ENCODE measurements at places on chromosomes 3 and 15. TPM values are rescaled to one million over a fixed set of nuclear protein-coding genes. Genes with fewer than 3 reads are reported as not detected.

The ADPRH gene
- total RNA-seq, result 4.0 TPM

- H3K27ac ChIP-seq, result no peak overlapping the region
- no peak overlapping the region for H3K4me3 ChIP-seq
- no peak for DNase-seq
- no peaks in the 10 kb centered on the region for H3K4me1 ChIP-seq
- no peaks in the 10 kb centered on the region for H3K36me3 ChIP-seq
These were observed 391.4 kb downstream of the KCNH8 start for GRCh38 chr3:19539518-19540392.

The LRRC2 gene
- 4.1 TPM for total RNA-seq

DNA sequence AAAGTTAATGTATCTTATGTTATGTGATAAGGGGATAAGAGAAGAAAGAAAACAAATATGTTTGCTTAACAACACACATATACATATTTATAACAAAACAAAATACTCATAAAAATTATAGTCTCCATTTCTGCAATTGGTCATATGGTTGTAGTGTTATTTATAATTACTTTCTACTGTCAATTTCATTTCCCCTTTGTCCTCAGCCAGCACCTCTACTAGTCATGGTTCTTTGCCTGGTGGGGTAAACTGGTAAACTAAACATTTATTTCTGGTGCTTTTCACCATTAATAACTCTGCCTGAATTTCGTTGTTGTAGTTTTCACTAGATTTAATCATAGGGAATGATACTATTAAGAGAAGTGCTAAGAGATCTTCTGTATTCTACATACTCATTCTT lies 88.0 kb upstream of the ALCAM start:
- H3K4me3 ChIP-seq, result no peak overlapping the region
- no peak overlapping the region for H3K27ac ChIP-seq
- no peaks in the 10 kb centered on the region for H3K36me3 ChIP-seq
- no peak for DNase-seq

The KBTBD13 gene
- 1.6 TPM for total RNA-seq

DNA sequence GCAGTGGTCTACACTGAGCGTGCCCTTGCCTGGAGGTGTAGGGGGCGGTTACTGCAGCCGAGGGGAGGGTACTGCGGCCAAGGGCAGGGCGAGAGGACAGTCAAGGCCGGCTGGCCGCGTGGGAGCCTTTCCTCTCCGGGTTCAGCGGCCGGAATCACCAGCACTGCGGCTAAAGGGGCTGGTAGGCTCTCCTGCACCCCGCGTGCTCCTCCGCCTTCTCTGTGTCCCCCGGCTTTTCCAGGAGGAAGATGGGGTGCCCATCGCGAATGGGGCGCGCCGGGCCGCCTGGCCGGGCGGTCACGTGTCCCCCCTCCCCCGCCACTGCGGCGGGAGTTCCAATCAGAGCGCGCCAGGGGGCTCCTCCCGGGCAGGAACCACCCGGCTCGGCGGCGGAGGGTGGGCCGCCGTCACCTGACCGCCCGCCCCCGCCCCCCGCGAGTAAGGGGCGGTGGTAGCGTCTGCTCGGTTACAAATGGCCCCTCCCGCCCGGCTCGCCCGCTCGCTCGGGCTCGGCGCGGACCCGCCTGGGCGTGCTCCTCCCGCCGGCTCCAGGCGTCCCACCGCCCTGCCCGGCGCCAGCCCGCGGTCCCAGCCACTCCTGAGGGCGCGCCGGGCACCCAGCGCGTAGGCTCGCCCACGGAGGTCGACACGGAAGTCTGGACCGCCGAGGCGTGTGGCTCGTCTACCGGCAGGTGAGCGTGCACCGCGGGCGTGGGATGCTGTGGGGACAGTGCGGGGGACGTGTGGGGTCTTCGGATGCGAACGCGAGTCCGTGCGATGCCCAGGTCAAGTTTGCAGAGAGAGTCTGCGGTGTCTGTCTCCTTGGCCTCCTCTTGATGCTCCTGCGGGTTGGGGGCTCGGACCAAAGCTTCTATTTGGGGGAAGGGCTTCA lies 242.6 kb upstream of the TOPAZ1 start:
- H3K27me3 ChIP-seq, result peaks cover 69% of the 10 kb centered on the region
- no peak overlapping the region for H3K27ac ChIP-seq
- peak; percentile 35 for DNase-seq
- no peaks in the 10 kb centered on the region for H3K36me3 ChIP-seq

DNA sequence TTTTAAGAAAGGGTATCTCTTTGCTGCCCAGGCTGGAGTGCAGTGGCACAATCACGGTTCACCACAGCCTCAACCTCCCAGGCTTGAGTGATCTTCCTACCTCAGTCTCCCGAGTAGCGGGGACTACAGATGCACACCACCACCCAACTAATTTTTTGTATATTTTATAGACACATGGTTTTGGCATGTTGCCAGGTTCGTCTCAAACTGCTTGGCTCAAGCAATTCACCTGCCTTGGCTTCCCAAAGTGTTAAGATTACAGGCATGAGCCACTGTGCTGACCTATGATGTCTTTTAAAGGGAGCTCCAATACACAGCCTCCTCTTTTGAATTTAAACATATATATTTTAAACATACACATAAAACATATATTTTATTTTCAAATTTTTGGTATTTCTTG lies 60.9 kb downstream of the SLC9C1 start:
- no peaks in the 10 kb centered on the region for H3K27me3 ChIP-seq
- DNase-seq, result no peak
- no peak overlapping the region for H3K27ac ChIP-seq
- H3K4me1 ChIP-seq, result no peaks in the 10 kb centered on the region

The LMAN1L gene
- 0.04 TPM for total RNA-seq

The CALML4 gene
- 11.3 TPM for total RNA-seq

The GOLGA8K gene
- 0.75 TPM for total RNA-seq

The HCLS1 gene
- 4.1 TPM for total RNA-seq

The AQP9 gene
- total RNA-seq, result 0.09 TPM

DNA sequence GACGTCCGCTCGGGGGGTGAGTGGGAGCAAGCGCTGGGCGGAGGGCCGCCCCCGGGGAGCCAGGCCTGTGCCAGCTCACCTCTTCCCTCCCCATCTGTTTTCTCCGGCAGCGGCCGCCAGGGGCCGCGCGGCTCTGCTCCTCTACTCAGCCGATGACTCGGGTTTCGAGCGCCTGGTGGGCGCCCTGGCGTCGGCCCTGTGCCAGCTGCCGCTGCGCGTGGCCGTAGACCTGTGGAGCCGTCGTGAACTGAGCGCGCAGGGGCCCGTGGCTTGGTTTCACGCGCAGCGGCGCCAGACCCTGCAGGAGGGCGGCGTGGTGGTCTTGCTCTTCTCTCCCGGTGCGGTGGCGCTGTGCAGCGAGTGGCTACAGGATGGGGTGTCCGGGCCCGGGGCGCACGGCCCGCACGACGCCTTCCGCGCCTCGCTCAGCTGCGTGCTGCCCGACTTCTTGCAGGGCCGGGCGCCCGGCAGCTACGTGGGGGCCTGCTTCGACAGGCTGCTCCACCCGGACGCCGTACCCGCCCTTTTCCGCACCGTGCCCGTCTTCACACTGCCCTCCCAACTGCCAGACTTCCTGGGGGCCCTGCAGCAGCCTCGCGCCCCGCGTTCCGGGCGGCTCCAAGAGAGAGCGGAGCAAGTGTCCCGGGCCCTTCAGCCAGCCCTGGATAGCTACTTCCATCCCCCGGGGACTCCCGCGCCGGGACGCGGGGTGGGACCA lies 632 bp upstream of the CRELD1 start:
- peak; percentile 86 for DNase-seq
- peaks cover 21% of the 10 kb centered on the region for H3K4me1 ChIP-seq
- peaks cover 41% of the 10 kb centered on the region for H3K36me3 ChIP-seq
- no peaks in the 10 kb centered on the region for H3K27me3 ChIP-seq
- H3K4me3 ChIP-seq, result peak overlapping the region; percentile 75
- H3K27ac ChIP-seq, result peak overlapping the region; percentile 93

DNA sequence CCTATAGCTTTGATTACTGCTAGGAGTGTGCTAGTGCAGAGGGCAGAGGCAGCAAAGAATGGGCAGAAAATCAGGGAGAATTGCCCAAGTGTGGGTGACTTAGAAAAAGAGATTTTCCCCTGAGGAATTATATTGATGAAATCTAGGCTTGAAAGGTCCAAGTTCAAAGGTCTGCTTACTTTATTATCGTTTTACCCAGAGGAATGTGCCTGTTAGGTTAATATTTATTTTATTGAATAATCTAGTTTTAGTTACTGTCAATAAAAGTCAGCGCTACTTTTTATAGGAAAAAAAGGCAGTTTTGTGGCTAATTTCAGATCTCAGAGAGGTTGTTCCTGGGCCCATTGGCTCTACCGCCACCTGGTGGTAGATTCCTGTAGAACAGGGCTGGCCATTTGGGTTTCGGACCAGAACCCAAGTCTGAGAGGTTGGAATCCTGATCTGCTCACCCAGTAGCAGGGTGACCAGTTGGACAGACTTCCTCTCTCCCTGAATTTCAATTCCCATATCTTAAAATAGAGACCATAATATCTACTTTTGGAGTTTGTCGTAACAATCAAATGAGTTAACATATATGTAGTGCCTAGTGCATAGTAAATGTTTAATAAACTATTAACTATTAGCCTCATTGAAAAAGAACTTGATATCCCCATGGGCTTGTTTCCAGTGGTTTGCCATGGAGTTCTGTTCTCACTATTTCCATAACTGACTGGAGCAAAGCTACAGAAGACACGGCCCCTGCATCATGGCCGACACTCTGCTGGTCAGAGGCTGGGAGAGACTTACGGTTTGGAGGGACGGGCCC lies 62.7 kb upstream of the ZNF148 start:
- H3K4me3 ChIP-seq, result no peak overlapping the region
- no peak overlapping the region for H3K27ac ChIP-seq
- H3K4me1 ChIP-seq, result no peaks in the 10 kb centered on the region
- no peaks in the 10 kb centered on the region for H3K27me3 ChIP-seq
- H3K36me3 ChIP-seq, result no peaks in the 10 kb centered on the region

The ANKDD1A gene
- 3.5 TPM for total RNA-seq

The GRAMD2A gene
- 0.98 TPM for total RNA-seq

The PTX3 gene
- 5.6 TPM for total RNA-seq

GRCh38 chr15:56693761-56694160 lies 39.5 kb downstream of the ZNF280D start:
- H3K27me3 ChIP-seq, result no peaks in the 10 kb centered on the region
- H3K4me3 ChIP-seq, result no peak overlapping the region
- no peak for DNase-seq

- peaks cover 22% of the 10 kb centered on the region for H3K4me1 ChIP-seq
- no peaks in the 10 kb centered on the region for H3K27me3 ChIP-seq
- no peak overlapping the region for H3K27ac ChIP-seq
- H3K4me3 ChIP-seq, result no peak overlapping the region
These were observed 70.5 kb upstream of the ITGA11 start for GRCh38 chr15:68502398-68502901.

Data from muscle of leg (tissue), 16 donors.